ENCODE measurements at places on chromosomes 3 and 15.

DNA sequence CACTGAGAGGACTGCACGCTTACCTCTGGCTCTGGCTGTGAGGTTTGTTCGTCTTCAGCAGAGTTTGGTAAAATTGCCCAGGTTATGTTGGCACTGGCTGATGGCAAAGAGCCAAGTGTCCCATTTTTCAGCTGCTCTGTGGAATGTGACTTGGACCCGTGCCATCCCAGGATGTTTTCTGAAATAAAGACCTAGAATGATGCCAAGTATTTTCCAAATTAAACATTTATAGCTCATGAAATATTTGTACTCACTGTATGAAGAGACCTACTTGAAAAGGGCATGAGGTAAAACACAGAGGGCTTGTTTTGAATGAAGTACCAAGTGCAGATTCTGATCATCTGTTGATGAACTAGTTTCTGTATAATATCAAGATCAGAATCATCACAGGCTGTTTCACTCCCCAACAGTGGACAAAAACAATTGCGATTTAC, 200.5 kb downstream of the STT3B start:
- no peak for DNase-seq

- no peak for DNase-seq
Measured at GRCh38 chr3:184186184-184186901, at the start of gene ABCF3. Gene ABCF3 (plus strand): TSS chr3:184186199. CDS start chr3:184186208, 9 bp downstream.

DNA sequence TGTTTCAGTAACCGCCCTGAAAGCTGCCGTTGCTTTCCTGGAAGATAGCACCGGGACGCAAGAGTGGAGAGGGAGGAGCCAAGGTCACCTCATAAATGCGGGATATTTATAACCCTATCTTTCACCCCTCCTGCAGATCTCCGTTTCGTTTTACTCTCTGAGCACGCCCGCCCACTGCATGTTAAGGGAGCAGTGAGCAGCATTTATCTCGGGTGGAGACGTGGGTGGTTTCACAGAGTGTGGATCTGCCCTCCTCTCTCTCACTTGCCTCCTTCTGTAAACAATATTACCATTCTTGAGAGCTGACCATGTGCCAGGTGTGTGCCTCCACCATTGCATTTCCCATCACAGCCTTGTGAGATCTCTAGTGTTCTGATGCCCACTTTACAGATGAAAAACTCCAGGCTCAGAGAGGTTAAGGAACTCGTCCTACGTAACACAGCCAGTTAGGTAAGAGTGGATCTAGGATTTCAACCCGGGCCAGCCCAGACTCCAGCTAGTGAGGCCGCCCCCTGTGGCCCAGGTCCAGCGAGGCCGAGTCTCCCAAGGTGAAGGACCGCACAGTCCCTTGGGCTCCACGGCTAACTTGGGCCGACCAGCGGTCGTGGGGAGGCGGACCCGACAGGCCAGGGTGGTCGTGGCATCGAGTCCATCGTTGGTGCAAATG, 16.9 kb upstream of the SEMA4B start:
- DNase-seq = no peak

DNA sequence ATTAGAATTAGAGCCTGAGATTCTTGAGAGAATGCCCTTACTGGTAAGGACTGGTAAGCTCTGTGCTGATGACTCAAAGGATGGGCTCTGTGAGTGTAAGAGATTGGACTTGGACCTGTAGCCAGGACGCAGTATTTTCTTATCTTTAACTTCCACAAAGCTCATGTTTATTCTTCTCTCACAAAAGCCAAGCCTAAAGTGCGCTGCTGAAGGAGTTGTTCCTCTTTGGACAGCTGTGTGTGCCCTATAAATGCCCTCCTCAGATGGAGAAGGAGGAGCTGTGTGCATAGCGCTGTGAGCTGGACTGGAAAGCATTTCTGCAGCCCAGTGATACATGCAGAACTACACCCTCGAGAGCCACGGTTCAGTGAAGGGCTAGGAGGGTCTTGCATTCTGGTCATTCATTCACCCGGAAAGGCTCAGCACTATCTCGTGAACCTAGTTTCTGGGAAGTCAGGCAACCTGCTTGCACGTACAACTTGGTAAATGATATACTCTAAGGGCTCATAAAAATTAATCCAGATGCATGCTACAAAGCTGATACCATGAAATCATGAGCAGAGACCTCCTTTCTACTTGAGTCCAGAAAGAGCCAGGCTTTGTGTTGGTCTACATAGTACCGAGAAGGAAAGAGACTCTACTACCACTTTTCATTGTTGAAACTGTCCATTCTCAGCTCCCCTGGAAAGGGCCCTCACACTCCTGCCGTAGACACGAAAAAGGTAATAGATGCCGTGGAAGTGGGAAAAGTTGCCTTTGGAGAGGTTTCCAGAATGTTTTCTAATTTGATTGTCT, 103.0 kb upstream of the TBL1XR1 start:
- no peak for DNase-seq

DNA sequence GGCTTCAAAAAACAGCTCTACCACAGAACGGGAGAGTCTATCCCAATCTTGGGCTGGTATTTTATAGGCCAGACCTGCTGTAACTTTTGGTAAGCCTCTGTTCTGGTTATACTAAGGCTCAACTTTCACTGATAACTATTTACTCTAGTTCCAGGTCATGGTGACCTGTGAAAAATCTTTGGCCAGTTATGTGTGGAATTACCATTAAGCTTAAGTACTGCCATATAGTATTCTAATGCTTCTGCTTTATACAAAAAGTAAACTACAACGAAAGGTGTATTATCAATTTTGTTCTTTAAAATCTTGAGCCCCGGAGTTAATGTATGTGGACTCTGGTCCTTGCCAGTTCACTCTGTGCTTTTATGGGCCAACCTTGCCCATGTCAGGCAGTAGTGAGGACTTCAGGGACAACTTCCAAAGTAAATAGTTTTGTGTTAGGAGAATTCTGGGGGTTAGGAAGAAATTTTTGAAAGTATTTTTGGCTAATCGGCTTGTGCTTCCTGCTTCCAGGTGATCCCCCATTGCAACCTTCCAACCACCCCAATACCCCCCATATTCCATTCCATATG, 6.4 kb downstream of the SIAH2 start:
- DNase-seq = no peak

GRCh38 chr3:185986198-185986777, 48.5 kb upstream of the TRA2B start:
- no peak for DNase-seq

DNA sequence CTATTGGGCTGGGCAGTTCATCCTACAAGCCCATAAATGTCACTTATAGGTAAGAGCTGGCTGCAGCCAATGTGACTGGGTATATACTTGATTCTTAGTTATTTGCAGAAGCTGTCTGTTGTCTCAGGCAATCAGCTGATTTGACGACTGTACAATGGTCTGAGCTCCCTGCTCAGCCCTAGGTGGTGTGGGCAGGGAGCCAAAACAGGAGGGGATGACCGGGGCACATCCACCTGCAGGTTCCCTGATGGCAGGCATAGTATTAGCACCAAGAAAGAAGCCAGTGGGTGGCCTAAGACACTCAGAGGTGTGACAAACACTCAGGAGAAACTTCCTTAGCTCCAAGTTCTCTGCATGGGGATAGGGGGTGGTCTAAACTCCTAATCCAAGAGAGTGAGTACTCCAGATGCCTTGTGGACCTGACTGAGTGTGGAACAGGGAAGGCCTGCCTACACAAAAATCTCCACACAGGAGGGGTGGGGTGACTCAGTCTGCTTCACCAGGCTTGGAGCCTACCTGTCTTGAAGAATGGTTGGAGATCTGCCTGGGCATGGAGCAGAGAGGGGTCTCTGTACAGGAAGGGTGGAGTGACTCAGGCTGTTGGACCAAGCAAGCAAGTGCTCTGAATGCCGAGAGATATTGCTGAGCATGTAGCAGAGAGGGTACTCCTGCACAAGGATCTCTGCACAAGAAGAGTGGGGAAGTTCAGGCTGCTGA, 690.4 kb upstream of the NAALADL2 start:
- DNase-seq = no peak

GRCh38 chr3:135907422-135908165, 57.9 kb upstream of the PPP2R3A start:
- no peak for DNase-seq

GRCh38 chr15:64247906-64248541, 85.2 kb upstream of the PPIB start:
- DNase-seq = no peak

All from stimulated activated CD8-positive, alpha-beta memory T cell treated with anti-CD3 and anti-CD28 coated beads, Interleukin-15, amount 100 ng/mL, for 24 hours (primary cell).